ENCODE measurements at places on chromosomes 6 and 20. TPM values are rescaled to one million over a fixed set of nuclear protein-coding genes. Genes with fewer than 3 reads are reported as not detected.

GRCh38 chr6:35654883-35655282 lies 33.8 kb downstream of the FKBP5 start:
- H3K27me3 ChIP-seq, result no peaks in the 10 kb centered on the region
- DNase-seq, result no peak
- H3K4me1 ChIP-seq, result peaks cover 6% of the 10 kb centered on the region
- H3K4me3 ChIP-seq, result no peak overlapping the region
- no peak overlapping the region for H3K27ac ChIP-seq
- H3K36me3 ChIP-seq, result peaks cover 5% of the 10 kb centered on the region

DNA sequence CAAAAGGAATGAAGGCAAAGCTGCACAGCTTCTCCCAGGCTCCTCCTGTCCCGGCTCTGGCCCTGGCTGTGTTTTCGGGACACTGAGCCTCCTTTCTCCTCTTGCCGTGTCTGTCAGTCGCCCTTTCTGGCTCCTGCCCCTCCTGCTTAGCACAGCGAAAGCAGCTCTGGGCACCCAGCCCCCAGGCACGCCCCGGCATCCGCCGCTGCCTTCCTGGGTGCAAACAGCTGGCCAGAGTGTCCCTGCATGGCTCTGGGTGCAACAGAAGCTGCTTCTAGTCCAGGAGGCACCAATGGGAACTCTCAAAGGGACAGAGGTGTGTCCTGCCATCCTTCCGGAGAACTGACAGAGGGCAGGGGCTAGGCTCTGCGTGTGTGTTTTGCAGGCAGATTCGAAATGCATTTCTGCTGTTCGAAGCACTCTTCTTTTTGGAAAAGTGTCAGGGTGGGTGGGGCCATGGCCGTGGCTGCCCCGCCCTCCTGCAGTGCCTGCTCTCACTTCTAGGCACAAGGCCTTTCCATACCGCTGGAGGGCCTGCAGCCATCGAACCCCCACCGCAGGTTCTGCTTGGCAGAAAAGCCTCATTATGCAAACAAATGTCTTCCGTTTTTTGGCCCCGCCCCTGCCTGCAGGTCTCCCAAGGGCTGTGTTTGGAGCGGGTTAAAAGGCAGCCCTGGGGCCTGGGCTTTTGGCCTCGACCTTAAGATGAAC lies 15.5 kb downstream of the COL9A3 start:
- H3K36me3 ChIP-seq, result no peaks in the 10 kb centered on the region
- peaks cover 29% of the 10 kb centered on the region for H3K27me3 ChIP-seq
- no peak overlapping the region for H3K27ac ChIP-seq
- no peak for DNase-seq
- H3K4me3 ChIP-seq, result no peak overlapping the region

DNA sequence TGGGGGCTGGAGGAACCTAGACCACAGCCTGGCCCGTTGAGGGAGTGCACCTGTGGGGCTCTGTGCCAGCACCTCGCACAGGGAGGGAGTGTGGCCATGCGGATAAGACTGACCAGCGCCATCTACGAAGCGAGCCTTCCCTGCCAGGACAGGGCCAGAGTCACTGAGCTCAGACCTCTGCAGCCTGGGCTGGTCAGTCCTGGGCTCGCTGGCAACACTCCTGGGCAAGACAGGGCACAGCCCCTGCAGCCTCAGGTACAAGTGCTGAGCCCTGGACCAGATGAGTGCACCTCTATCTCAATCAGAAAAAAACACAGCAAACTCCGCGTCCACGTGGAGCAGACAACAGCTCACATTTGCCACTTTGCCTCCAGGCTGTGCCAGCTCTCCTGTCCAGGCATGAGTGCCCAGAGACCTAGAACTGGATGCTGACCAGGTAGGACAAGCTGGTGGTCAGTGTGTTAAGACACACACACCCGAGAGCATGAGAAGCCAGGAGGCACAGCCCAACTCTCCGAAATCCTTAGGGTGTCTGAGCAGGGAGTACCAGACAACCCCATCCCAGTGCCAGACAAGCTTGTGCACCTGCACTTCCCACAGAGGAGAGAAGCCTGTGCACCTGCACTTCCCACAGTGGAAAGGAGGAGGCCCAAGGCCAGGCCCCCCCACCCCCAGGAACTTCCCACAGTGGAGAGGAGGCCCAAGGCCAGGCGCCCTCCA lies 4.9 kb downstream of the ARFRP1 start:
- H3K36me3 ChIP-seq, result peaks cover 37% of the 10 kb centered on the region
- peaks cover 57% of the 10 kb centered on the region for H3K4me1 ChIP-seq
- H3K27me3 ChIP-seq, result no peaks in the 10 kb centered on the region
- H3K27ac ChIP-seq, result no peak overlapping the region
- no peak for DNase-seq

DNA sequence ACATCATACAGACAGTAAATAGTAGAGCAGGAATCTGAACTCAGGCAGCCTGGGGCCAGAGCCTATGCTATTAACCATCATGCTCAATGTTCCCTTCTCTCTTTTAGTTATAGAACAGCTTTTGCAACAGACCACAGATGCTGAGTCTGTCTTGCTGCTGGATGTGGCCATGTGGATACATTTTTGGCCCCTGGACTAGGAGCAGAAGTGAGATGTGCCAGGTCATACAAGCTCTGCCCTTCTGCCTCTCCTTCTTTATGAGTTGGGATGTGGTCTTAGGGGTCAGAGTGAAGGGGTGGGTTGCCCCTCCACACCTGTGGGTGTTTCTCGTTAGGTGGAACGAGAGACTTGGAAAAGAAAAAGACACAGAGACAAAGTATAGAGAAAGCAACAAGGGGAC lies 14.6 kb upstream of the AARS2 start:
- H3K27ac ChIP-seq, result no peak overlapping the region
- H3K27me3 ChIP-seq, result peaks cover 70% of the 10 kb centered on the region
- H3K4me1 ChIP-seq, result no peaks in the 10 kb centered on the region
- no peak for DNase-seq
- no peaks in the 10 kb centered on the region for H3K36me3 ChIP-seq

- no peak for DNase-seq
- H3K4me3 ChIP-seq, result no peak overlapping the region
- peak overlapping the region; percentile 56 for H3K27ac ChIP-seq
- no peaks in the 10 kb centered on the region for H3K27me3 ChIP-seq
- peaks cover 39% of the 10 kb centered on the region for H3K36me3 ChIP-seq
Observed at GRCh38 chr20:46122071-46122470, 4.0 kb downstream of the CD40 start.

- no peaks in the 10 kb centered on the region for H3K27me3 ChIP-seq
- no peak overlapping the region for H3K4me3 ChIP-seq
- no peak overlapping the region for H3K27ac ChIP-seq
- peaks cover 50% of the 10 kb centered on the region for H3K36me3 ChIP-seq
- no peak for DNase-seq
- H3K4me1 ChIP-seq, result peaks cover 11% of the 10 kb centered on the region
Observed at GRCh38 chr20:48656661-48657211, 171.1 kb downstream of the PREX1 start.

GRCh38 chr6:138667408-138667807 lies 106.2 kb upstream of the CCDC28A start:
- no peaks in the 10 kb centered on the region for H3K4me1 ChIP-seq
- no peaks in the 10 kb centered on the region for H3K36me3 ChIP-seq

DNA sequence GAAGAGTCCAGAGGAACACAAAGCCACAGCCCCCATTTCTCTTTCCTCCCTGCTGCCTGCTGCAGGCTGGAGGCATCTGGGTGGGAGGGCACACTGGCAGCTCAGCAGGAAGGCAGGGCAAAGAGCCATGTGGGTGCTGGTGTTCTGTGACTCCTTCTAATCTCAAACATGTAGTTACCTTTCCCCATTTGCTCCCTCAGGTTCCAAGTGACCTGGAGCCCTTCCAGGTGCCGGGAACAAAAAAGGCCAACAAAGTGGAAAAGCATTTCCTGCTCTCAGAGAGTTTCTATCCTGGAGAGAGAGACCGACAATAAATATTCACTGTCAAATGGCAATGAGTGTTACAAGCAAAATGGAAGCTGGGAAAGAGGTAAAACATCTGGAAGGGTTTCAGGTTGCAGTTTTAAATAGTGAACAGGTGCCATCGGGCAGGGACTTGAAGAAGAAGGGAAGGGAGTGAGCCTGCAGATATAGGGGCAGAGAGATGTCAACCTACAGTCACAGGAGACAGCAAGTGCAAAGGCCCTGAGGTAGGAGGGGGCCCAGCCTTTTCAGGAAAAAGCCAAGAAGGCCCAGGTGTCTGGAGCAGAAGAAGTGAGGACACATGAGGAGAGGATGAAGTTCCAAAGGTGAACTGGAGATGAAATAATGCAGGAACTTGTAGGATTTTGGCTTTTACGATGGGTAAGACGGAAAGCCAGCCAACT lies 43.6 kb upstream of the IYD start:
- H3K36me3 ChIP-seq, result no peaks in the 10 kb centered on the region
- no peak for DNase-seq
- no peaks in the 10 kb centered on the region for H3K27me3 ChIP-seq
- peaks cover 42% of the 10 kb centered on the region for H3K4me1 ChIP-seq
- H3K27ac ChIP-seq, result no peak overlapping the region
- no peak overlapping the region for H3K4me3 ChIP-seq

GRCh38 chr6:111975466-111975865 lies 78.4 kb upstream of the CCN6 start:
- H3K27ac ChIP-seq, result no peak overlapping the region
- H3K27me3 ChIP-seq, result no peaks in the 10 kb centered on the region
- H3K36me3 ChIP-seq, result no peaks in the 10 kb centered on the region
- no peak overlapping the region for H3K4me3 ChIP-seq
- DNase-seq, result no peak

- no peaks in the 10 kb centered on the region for H3K27me3 ChIP-seq
- no peaks in the 10 kb centered on the region for H3K36me3 ChIP-seq
- no peak overlapping the region for H3K4me3 ChIP-seq
- DNase-seq, result no peak
- no peaks in the 10 kb centered on the region for H3K4me1 ChIP-seq
Observed at GRCh38 chr6:62976566-62976965, 234.7 kb upstream of the FKBP1C start.

DNA sequence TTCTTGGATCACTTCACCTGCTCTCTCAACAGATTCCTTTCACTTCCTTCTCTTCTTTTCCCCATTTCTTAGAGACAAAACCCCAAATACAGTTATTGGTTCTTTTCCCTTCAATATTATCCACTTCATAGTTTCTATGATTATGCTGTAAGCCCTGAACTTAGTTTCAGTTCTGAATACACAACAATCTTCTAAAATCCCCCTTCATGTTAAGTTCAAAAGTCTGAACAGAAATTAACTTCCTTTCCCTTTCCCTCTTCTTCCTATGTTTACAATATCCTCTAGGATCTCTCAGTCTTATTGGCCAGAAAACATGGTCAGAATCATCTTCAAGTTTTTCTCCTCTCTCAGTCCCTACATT lies 57.7 kb downstream of the OGFRL1 start:
- H3K36me3 ChIP-seq, result no peaks in the 10 kb centered on the region
- no peak overlapping the region for H3K27ac ChIP-seq
- DNase-seq, result no peak

- DNase-seq, result no peak
- H3K4me1 ChIP-seq, result no peaks in the 10 kb centered on the region
- H3K4me3 ChIP-seq, result no peak overlapping the region
- H3K27me3 ChIP-seq, result no peaks in the 10 kb centered on the region
- H3K27ac ChIP-seq, result no peak overlapping the region
Observed at GRCh38 chr6:77433888-77434287, 29.4 kb downstream of the HTR1B start.

GRCh38 chr6:45432977-45433376 lies 55.2 kb upstream of the SUPT3H start:
- no peak for DNase-seq
- no peak overlapping the region for H3K27ac ChIP-seq
- H3K36me3 ChIP-seq, result no peaks in the 10 kb centered on the region
- no peaks in the 10 kb centered on the region for H3K27me3 ChIP-seq
- no peak overlapping the region for H3K4me3 ChIP-seq

- peaks cover 66% of the 10 kb centered on the region for H3K4me1 ChIP-seq
- peak overlapping the region; percentile 93 for H3K4me3 ChIP-seq
Observed at GRCh38 chr6:142943711-142944123, 1.3 kb downstream of the HIVEP2 start.

GRCh38 chr6:99589290-99589672 lies 17.4 kb upstream of the PRDM13 start:
- no peaks in the 10 kb centered on the region for H3K36me3 ChIP-seq
- peaks cover 94% of the 10 kb centered on the region for H3K27me3 ChIP-seq
- DNase-seq, result no peak
- H3K4me3 ChIP-seq, result peak overlapping the region; percentile 67
- H3K4me1 ChIP-seq, result peaks cover 28% of the 10 kb centered on the region

- no peak overlapping the region for H3K27ac ChIP-seq
- H3K27me3 ChIP-seq, result peaks cover 9% of the 10 kb centered on the region
- no peak overlapping the region for H3K4me3 ChIP-seq
- no peaks in the 10 kb centered on the region for H3K36me3 ChIP-seq
Observed at GRCh38 chr20:17497821-17498580, 33.2 kb downstream of the BFSP1 start.

GRCh38 chr6:135506270-135506997 lies 8.9 kb upstream of the AHI1 start:
- H3K36me3 ChIP-seq, result no peaks in the 10 kb centered on the region
- no peaks in the 10 kb centered on the region for H3K27me3 ChIP-seq
- no peak overlapping the region for H3K27ac ChIP-seq

DNA sequence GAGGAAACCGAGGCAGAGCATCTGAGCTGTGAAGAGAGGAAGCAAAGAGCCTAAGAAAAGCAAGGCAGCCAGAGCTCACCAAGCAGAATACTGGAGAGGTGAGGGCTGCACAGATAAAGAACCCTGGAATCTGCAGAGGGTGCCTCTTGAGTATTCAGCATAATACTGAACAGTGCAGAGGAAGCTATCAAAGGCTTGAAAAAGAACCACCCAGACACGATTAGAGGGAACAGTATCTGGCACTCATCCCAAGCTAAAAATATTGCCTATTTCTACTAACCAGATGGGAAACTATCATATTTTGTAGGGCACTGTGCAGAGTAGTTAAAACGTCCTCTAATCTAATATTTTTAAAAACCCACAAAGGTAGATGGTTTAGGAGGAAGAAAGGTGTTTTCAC lies 41.8 kb upstream of the OPRM1 start:
- no peak for DNase-seq
- no peaks in the 10 kb centered on the region for H3K4me1 ChIP-seq
- H3K4me3 ChIP-seq, result no peak overlapping the region
- no peak overlapping the region for H3K27ac ChIP-seq
- no peaks in the 10 kb centered on the region for H3K36me3 ChIP-seq

DNA sequence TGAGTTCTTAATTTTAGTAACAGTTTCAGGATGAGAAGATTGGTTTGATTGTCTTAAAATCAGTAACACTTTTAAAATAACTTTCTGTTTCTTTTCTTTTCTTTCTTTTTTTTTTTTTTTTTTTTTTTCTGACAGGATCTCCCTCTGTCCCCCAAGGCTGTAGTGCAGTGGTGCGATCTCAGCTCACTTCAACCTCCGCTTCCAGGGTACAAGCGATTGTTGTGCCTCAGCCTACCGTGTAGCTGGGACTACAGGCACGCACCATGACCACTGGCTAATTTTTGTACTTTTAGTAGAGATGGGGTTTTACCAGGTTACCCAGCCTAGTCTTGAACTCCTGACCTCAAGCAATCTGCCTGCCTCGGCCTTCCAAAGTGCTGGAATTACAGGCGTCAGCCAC lies 33.7 kb upstream of the KCNQ5 start:
- no peak for DNase-seq
- H3K4me3 ChIP-seq, result no peak overlapping the region
- no peaks in the 10 kb centered on the region for H3K27me3 ChIP-seq
- H3K27ac ChIP-seq, result no peak overlapping the region

CDSN gene
- total RNA-seq, result not detected

MEP1A gene
- not detected for total RNA-seq

OOEP gene
- total RNA-seq, result not detected

KCNQ2 gene
- 2.3 TPM for total RNA-seq

ENPP5 gene
- 3.0 TPM for total RNA-seq

UBE2V1 gene
- 77.1 TPM for total RNA-seq

MTHFD1L gene
- 3.1 TPM for total RNA-seq

CYP24A1 gene
- not detected for total RNA-seq

OTOR gene
- total RNA-seq, result not detected

SNHG17 gene
- total RNA-seq, result 5.1 TPM

DAAM2 gene
- total RNA-seq, result 19.1 TPM

ZSCAN31 gene
- 8.0 TPM for total RNA-seq

KCNK5 gene
- 0.47 TPM for total RNA-seq

All from left ventricle myocardium inferior (tissue), 1 donor.